ENCODE measurements at places on chromosomes 1 and 21.

GRCh38 chr1:153899509-153899908 is 23.3 kb downstream of the GATAD2B start:
- no peak for DNase-seq

- no peak for DNase-seq
Observed at GRCh38 chr1:236491469-236492136, 32.2 kb upstream of the LGALS8 start.

GRCh38 chr1:156213644-156213966 is 798 bp downstream of the PMF1 start:
- DNase-seq, result no peak

GRCh38 chr1:234188454-234188792 is 184.8 kb upstream of the COA6 start:
- DNase-seq, result no peak

DNA sequence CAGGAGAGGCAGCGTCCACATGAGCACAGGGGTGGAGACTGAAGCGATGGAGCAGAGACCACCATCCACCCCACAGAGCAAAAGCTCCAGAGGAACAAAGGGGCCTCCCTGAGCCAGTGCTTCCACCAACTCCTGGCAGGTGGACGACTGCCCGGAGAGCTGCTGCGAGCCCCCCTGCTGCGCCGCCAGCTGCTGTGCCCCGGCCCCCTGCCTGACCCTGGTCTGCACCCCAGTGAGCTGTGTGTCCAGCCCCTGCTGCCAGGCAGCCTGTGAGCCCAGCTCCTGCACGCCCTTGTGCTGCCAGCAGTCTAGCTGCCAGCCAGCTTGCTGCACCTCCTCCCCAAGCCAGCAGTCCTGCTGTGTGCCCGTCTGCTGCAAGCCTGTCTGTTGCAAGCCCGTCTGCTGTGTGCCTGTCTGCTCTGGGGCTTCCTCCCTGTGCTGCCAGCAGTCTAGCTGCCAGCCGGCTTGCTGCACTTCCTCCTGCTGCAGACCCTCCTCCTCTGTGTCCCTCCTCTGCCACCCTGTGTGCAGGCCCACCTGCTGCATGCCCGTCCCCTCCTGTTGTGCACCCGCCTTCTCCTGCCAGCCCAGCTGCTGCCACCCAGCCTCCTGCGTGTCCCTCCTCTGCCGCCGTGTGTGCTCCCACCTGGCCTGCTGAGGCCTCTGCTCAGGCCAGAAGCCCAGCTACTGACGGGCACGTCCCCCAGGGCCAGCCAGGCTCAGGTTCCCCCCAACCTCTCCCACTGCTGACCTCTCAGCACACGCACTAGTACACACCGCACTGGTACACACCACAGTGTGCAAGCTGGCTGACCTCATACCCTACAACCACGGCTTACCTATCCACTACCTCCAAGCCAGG is 5.4 kb downstream of the KRTAP10-12 start:
- no peak for DNase-seq

- DNase-seq, result no peak
Observed at GRCh38 chr1:107972391-107973180, 7.6 kb upstream of the VAV3 start.

- DNase-seq, result no peak
Observed at GRCh38 chr1:198925567-198925966, 286.7 kb downstream of the PTPRC start.

DNA sequence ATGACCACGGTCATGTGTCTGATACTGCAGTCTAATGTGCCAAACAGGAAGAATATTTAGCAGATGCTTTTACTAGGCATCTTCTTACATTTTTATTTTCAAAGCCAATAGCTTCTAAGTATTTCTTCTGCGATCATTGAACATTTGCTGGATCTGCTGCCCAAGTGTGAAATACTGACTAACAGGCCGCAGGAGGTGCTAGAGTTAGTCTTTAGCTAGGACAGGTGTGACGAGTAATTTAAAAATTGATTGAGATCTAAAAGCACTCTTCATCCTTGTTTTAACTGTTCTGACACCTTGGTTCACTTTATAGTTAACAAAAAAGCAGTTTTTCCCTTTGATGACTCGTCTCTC is 748 bp upstream of the FAM78B start:
- DNase-seq, result no peak
